Foreskin keratinocyte (primary cell): ENCODE measurements at places on chromosomes 5 and 9. TPM values are rescaled to one million over a fixed set of nuclear protein-coding genes. Genes with fewer than 3 reads are reported as not detected.

NDUFS6 gene
- 68.2 and 84.6 TPM in 2 replicates for total RNA-seq

SAPCD2 gene
- 4.8 and 5.2 TPM in 2 replicates for total RNA-seq

ARID3C gene
- total RNA-seq = 0.07 and 0.17 TPM in 2 replicates

IFNK gene
- 55.8 and 72.0 TPM in 2 replicates for total RNA-seq

PCDHGA4 gene
- total RNA-seq = 0.04 and 0.07 TPM in 2 replicates

GLRA1 gene
- not detected in 2 replicates for total RNA-seq

MEGF10 gene
- total RNA-seq = not detected in 2 replicates
